ENCODE measurements at places on chromosomes 7 and 10. TPM values are rescaled to one million over a fixed set of nuclear protein-coding genes. Genes with fewer than 3 reads are reported as not detected.

Gene HOXA6
- polyA plus RNA-seq, result 4.4 TPM

Gene OR13A1
- polyA plus RNA-seq, result 0.32 TPM

Gene AGAP5
- polyA plus RNA-seq, result 2.6 TPM

DNA sequence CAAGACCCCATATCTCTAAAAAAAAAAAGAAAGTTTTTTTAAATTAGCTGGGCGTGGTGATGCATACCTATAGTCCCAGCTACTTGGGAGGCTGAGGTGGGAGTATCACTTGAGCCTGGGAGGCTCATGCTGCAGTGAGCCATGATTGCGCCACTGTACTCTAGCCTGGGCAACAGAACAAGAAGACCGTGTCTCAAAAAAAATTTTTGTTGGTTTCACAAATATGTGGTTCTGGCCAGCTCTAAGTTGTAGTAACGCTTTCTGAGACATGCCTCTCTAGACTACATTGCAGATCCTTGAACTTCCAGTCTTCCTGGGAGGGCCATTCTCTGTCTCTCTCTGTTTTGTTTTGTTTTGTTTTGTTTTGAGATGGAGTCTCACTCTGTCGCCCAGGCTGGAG lies 24.6 kb upstream of the RHBDD2 start:
- no peak for DNase-seq

GRCh38 chr7:80671744-80672143 lies 33.3 kb downstream of the CD36 start:
- no peak for DNase-seq
